NCI-H187 (cell line): ENCODE measurements at places on chromosomes 1 and 21.
A peak's percentile ranks its signal among the peaks of the same experiment; 100 is the strongest.

GRCh38 chr1:248783367-248783766 lies 27.8 kb upstream of the LYPD8 start:
- no peak for DNase-seq

- DNase-seq, result no peak
These were observed 5.4 kb downstream of the FOXO6 start for GRCh38 chr1:41366455-41367287.

GRCh38 chr1:6998267-6998666 lies 213.0 kb downstream of the CAMTA1 start:
- DNase-seq, result no peak

GRCh38 chr1:17066361-17067068 lies 12.7 kb upstream of the SDHB start:
- DNase-seq, result no peak

DNA sequence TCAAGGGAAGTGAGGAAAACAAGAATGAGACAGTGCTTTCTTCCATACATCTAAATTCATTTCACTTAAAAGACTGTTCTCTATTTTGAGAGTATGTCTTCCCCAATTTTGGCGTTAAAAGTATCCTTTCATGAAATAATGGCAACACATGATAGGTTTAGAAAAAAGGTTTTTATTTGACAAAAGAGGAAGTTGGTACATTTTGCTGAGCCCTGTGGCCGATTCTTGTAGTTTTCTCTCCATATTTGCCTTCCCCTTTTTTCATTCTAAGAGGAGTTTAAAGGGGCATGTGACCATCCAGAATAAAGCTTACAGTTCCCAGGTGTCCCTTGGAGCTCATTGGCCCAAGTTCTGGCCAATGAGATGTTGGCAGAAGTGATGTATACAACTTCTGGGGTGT lies 140.4 kb upstream of the KCNE2 start:
- DNase-seq, result no peak

- no peak for DNase-seq
These were observed 38.3 kb downstream of the CEP170 start for GRCh38 chr1:243216741-243217140.

GRCh38 chr1:209030454-209031167 lies 552.9 kb upstream of the CAMK1G start:
- peak; percentile 22 for DNase-seq

DNA sequence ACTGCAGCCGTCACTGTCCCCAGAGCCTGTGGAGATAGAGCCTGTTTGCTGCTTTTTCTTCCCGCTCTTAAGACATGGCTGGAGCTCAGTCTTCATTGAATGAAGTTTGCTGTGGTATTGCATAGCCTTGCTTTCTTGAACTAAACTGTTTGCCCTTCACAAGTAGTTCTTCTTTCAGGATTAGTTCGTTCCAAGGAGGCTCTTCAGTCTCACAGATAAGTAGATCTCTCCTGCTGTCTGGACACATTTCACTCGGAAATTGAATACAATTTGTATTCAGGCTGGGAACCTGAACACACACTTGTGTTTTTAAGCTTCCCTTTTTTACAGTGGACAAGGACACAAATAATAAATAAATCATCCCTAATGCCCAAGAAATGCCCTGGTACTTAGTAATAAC lies 34.7 kb downstream of the IFNAR1 start:
- DNase-seq, result no peak
